ENCODE measurements at places on chromosomes 12 and 14.
A peak's percentile ranks its signal among the peaks of the same experiment; 100 is the strongest.

- no peak for DNase-seq
Measured at GRCh38 chr12:21797539-21797938, 23.0 kb upstream of the KCNJ8 start.

- peak; percentile 40 for DNase-seq
Measured at GRCh38 chr14:75273272-75274049, 5.2 kb upstream of the FOS start.

GRCh38 chr12:21429994-21430393, 7.5 kb upstream of the PYROXD1 start:
- no peak for DNase-seq

DNA sequence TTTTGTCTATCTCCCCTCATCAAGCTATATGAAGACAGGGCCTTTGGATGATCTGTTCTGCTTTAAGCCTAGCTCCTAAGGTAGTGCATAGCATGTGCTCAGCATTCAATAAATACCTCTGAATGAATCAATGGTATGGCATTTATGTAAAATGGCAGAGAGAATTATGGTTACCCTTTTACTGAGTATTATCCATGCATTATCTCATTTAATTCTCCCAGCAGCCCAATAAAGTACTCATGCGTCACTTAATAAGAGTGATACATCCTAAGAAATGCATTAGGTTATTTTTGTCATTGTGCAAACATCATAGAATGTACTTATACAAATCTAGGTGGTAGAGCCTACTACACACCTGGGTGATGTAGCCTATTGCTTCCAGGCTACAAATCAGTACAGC, 269.7 kb downstream of the KSR2 start:
- no peak for DNase-seq

GRCh38 chr14:78324353-78324752, 154.2 kb downstream of the NRXN3 start:
- no peak for DNase-seq

- DNase-seq = no peak
Measured at GRCh38 chr12:122946690-122947341, 19.4 kb downstream of the ABCB9 start.

- DNase-seq = no peak
Measured at GRCh38 chr12:70929029-70929428, 8.5 kb upstream of the PTPRR start.

GRCh38 chr14:90416720-90417119, 19.9 kb downstream of the CALM1 start:
- DNase-seq = peak; percentile 50

DNA sequence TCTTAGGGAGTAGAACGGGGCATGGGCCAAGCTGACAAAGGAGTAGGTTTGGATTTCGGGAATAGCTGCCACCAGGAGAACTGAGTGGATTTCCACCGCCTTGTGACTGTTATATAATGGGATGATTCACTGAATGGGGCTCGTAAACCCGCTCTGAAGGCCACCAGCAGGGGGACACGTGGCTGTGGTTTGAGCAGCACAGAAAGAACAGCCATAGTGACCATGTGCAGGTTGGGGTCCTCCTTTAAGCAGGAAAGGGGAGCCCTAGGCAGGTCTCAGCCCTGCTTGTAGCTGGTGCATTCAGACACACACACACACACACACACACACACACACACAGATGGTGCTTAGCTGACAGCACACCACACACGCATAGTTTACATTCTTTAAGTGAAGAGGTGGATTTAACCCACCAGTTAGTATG, 8.6 kb upstream of the ASB2 start:
- DNase-seq = peak; percentile 23

DNA sequence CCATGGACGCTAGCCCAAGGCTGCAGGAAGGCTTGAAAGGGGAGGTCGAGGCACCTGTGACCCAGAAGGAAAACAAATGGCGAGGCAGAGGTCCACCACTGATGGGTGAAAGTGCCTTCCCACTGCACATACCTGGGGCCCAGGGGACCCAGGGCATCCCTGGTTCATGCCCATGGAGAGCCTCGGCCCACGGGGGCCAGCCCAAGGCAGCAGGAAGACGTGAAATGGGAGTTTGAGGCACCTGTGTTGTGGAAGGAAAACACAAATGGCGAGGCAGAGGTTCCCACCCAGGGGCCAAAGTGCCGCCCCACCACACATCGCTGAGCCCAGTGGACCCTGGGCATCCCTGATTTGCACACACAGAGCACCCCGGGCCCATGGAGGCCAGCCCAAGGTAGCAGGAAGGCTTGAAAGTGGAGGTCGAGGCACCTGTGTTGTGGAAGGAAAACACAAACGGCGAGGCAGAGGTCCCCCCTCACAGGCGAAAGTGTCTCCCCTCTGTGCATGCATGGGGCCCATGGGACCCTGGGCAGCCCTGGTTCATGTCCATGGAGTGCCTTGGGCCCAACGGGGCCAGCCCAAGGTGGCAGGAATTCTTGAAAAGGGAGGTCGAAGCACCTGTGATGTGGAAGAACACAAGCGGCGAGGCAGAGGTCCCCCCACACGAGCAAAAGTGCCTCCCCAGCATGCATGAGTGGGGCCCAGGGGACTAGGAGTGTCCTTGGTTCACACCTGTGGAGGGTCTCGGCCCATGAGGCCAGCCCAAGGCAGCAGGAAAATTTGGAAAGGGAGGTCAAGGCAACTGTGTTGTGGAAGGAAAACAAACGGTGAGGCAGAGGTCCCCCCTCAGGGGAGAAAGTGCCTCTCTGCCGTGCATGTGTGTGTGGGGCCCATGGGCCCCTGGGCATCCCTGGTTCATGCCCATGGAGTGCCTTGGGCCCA, 383.3 kb downstream of the ALG10 start:
- DNase-seq = no peak

DNA sequence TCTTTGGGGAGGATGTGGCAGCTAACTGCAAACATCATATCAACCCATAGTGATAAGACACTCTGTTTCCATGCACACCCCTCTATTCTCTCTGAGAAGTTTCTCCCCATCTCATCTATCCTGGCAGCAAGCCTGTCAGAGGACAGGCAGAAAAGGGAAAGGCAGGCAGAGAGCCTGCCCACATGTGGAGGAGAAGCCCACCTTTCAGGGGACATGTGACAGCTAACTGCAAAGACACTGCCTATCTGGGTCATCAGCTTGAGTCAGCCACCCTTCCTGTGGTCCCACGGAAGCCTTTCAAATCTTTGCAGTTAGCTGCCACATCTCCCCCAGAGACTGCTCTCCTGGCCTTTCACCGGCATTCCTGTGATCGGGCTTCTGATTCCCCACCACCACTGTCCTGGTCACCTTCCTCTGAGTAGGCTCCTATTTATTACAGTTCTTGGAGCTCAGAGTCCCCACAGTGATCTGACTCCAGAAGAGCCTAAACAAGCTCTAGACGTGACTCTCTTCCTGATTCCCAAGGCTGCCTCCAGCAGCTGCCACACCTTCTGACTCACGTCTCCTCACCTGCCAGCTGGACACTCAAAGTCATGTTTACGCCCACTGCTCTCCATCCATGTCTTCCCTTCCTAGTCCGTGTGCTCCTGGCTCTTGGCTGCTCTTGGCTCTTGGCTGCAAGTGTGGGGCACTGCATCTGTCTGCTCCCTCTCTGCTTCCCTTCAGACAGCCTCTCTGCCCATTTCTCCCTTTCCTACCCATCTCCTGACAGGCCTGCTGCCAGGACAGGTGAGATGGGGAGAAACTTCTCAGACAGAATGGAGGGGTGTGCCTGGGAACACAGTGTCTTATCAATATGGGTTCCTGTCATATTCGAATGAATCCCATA, 7.5 kb upstream of the KRT1 start:
- no peak for DNase-seq

DNA sequence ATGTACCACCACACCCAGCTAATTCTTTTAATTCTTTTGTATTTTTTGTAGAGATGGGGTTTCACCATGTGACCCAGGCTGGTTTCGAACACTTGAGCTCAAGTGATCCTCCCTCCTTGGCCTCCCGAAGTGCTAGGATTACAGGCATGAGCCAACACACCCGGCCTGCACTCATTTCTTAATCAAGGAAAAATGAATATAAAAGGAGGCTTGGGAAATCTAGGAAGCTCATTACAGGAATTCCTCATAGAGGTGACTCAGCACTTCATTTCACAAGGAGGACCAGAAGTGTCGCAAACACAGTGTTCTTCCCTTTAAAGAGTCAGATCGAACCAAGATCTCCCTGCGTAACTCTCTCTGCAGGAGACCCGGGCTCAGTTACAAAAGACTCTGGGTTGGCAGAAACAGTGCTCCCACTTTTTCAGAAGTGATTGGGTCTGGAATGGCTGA, 30.3 kb downstream of the NFKBIA start:
- DNase-seq = no peak

DNA sequence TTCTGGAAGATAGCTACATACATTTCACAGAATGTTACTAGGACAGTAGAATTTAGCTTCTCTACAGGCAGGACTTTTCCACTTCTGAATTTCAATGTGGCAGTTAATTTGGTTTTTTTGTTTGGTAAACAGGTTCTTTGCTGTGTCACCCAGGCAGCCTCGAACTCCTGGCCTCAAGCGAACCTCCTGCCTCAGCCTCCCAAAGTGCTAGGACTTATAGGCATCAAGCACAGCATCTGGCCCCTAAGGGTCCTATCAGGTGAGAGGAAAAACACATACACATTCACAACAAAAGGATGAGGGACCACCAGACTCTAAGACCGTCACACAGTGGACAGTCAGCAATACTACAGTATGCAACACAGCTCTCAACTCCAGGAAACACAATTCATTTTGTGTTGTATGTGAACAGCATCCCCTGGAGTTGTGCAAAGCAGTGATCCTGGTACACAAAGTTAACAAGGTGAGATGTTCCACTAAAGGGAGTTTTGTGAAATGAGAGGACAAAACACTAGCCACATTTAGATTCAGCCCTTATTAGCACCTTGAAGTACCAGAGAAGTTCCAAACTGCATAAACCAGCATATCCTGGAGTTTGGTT, 6.9 kb downstream of the ATP2B1 start:
- no peak for DNase-seq

DNA sequence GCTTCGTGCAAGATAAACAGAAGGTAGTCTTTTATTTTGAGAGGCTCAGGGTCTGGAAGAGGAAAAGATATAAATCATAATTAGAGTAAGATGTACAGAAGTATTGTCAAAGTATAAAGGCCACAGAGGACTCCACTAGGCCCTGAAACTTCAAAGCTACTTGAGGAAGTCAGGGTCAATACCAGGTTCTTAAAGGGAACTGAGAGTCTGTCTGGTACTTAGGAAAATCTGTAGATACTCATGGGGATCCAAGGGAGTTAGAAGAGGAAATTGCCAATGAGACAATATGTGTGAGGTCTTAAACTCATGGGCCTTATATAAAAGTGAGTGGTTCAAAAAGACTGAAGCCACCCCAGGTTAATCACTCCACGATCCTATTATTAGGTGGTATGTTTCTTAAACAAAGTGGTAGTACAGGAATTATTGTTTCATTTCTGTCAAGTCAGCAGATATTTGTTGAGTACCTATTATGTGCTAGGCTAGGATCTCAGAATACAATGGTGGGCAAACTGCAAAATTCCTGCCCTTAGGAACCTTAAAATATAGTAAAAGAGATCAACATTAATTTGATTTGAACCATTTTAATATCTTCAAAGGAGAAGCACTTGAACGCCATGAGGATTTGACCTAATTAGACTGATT, 314.6 kb downstream of the ADAMTS20 start:
- DNase-seq = no peak

GRCh38 chr12:57001448-57001906, 4.9 kb downstream of the ZBTB39 start:
- DNase-seq = peak; percentile 22

GRCh38 chr14:21210023-21210422, 54.2 kb upstream of the OR5AU1 start:
- DNase-seq = no peak

GRCh38 chr12:82555699-82556098, 131.0 kb upstream of the TMTC2 start:
- DNase-seq = no peak

DNA sequence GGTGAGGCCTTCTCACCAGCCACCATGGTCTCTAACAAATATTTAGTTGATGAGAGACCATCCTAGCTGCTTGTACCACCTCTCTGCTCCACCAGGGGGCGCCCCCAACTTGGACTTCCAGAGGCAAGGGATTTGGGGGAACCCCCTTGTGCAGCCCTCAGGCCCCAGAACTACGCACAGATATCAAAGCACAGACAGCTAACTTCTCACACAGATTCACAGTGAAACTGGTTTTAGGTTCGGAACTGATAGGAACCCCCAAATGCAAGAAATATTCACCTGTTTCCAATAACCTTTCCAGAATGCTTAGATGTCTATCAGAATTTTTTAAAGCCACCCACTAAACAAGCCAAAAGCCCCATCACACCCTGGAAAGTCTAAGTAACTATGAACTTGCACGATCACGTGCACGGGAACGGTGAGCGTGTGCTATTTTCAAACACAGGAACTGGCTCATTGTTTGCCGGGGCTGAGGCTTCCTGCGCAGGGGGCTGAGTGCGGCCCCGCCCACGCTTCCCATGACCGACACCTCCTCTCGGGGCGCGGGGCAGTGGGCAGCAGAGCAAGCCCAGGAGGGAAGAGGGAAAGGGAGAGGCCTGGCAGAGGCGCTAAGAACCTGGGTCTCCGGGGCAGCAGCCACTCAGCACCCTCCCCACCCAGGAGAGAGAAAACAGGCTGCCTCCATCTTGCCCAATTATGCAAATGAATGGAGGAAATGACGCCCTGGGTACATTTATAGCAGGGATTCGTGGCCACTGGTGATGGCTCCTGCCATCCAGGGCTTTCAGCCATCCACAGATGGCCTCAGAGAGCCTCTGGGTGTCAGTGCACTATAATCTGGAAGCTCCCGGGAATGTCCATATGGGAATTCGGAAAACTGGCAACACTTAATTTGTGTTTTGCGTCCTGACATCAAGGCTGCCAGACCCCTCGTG, 79.4 kb upstream of the GPR68 start:
- peak; percentile 94 for DNase-seq

GRCh38 chr14:74400031-74400685, 25.9 kb downstream of the SYNDIG1L start:
- DNase-seq = no peak

- DNase-seq = no peak
Measured at GRCh38 chr12:75635606-75636444, 124.4 kb upstream of the KRR1 start.

GRCh38 chr12:54997929-54998522, 13.5 kb upstream of the TESPA1 start:
- DNase-seq = no peak

GRCh38 chr12:21538061-21538653, 12.1 kb downstream of the SPX start:
- no peak for DNase-seq

GRCh38 chr12:20376984-20377383, 8.6 kb downstream of the PDE3A start:
- no peak for DNase-seq
